ENCODE measurements at places on chromosomes 4 and X. TPM values are rescaled to one million over a fixed set of nuclear protein-coding genes. Genes with fewer than 3 reads are reported as not detected.

- no peaks in the 10 kb centered on the region for H3K27me3 ChIP-seq
- no peak overlapping the region for H3K4me3 ChIP-seq
- H3K27ac ChIP-seq: peak overlapping the region; percentile 94
- no peaks in the 10 kb centered on the region for H3K36me3 ChIP-seq
- H3K4me1 ChIP-seq: peaks cover 14% of the 10 kb centered on the region
- DNase-seq: no peak
Observed at GRCh38 chrX:118724775-118725174, 2.6 kb upstream of the IL13RA1 start.

DNA sequence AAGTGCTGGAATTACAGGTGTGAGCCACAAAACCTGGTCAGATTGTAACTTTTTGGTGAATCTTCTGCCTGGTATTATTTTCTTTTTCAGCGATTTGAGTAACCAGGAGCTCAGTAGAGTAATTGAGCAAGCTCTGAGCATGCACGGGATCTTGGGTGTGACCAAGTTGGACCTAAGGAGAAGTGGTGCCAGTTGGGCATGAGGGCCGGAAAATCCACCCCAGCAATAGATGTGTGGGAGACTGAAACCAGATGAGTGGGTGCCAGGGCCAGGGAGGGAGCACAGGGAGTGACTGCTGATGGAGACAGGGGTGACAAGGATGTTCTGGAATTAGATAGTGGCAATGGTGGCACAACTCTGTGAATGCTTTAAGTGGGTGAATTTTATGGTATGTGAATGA is 3.7 kb upstream of the CCNQ start:
- no peak overlapping the region for H3K4me3 ChIP-seq
- H3K27me3 ChIP-seq: no peaks in the 10 kb centered on the region
- H3K4me1 ChIP-seq: no peaks in the 10 kb centered on the region
- no peaks in the 10 kb centered on the region for H3K36me3 ChIP-seq
- no peak for DNase-seq
- no peak overlapping the region for H3K27ac ChIP-seq

DNA sequence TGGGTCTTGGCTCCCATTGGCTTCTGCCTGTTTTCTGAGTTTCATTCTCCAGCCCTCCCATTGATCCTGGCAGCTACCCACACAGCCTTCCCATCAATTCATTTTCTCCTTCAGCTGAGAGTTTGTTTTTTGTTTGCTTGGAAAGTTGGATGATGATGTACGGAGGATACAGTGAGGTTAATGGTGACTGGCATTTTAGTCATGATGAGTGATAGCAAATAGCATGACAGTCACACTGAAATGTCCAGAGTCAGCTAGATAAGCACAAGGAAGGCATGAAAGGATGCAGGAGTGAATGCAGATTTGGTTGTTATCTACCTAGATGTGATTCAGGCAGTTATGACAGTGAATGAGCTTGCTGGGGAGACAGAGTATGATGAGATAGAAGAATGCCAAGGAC is 30.6 kb upstream of the LCORL start:
- H3K4me3 ChIP-seq: no peak overlapping the region
- DNase-seq: no peak
- no peak overlapping the region for H3K27ac ChIP-seq
- no peaks in the 10 kb centered on the region for H3K27me3 ChIP-seq
- no peaks in the 10 kb centered on the region for H3K4me1 ChIP-seq

The CD38 gene
- 11.4 TPM for polyA plus RNA-seq

DNA sequence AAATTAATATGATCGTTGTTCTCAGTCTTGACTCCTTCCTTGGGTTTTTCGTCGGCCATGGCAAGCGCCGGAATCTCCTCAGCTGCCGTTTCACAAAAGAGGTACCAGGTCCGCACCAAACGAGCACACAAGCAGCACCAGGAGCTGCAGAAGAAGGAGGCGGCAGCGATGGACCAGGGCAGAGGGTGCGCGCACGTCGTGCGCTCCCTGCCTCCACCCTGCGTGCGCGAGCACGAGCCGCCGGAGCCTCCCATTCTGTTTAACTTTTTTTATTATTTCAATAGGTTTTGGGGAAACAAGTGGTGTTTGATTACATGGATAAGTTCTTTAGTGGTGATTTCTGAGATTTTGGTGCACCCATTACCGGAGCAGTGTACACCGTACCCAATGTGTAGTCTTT is 158.2 kb downstream of the PLS3 start:
- no peaks in the 10 kb centered on the region for H3K36me3 ChIP-seq
- no peak for DNase-seq
- no peaks in the 10 kb centered on the region for H3K4me1 ChIP-seq
- no peak overlapping the region for H3K4me3 ChIP-seq
- peaks cover 6% of the 10 kb centered on the region for H3K27me3 ChIP-seq
- no peak overlapping the region for H3K27ac ChIP-seq

GRCh38 chrX:2576793-2577192 is 76.0 kb upstream of the DHRSX start:
- H3K27me3 ChIP-seq: no peaks in the 10 kb centered on the region
- DNase-seq: no peak
- no peaks in the 10 kb centered on the region for H3K36me3 ChIP-seq
- H3K4me1 ChIP-seq: no peaks in the 10 kb centered on the region
- no peak overlapping the region for H3K4me3 ChIP-seq

DNA sequence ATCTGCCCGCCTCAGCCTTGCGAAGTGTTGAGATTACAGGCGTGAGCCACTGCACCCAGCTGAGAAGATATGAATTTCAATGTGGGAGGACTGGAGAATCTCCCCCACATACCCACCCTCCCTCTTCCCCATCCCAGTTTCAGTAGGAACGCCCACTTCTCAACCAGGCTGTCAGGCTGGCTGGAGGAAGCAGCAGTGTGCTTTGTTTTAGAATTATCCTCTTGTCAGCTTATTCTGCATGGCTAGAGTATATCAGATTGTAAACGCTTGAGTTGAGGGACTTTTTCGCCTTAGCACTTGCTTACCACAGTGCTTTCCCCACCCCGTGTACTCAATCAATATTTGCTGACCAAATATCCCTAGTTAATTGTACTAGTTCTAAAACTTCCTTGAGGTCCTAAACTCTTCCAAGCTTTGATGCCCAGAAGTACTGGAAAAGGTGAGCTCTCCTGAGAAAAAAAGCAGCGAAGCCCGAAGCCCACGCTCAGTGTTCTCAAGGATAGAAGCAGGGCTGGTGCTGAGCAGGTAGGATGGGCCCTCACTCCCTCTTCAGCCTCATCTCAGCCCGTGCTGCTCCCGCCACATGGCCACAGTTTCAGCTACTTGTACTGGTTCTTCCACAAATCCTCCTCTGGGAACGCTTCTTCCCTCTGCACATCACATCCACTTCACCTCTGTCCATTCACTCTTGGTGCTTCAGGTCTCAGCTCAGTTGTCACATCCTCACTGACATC is 7.3 kb upstream of the ARHGAP10 start:
- H3K4me1 ChIP-seq: no peaks in the 10 kb centered on the region
- no peak for DNase-seq
- no peaks in the 10 kb centered on the region for H3K36me3 ChIP-seq
- H3K27ac ChIP-seq: no peak overlapping the region
- H3K4me3 ChIP-seq: no peak overlapping the region

The TMPRSS11F gene
- not detected for polyA plus RNA-seq
